ENCODE measurements at places on chromosomes 11 and 22. TPM values are rescaled to one million over a fixed set of nuclear protein-coding genes. Genes with fewer than 3 reads are reported as not detected.

The TENM4 gene
- total RNA-seq: not detected

The VPREB1 gene
- total RNA-seq: not detected

The LAYN gene
- not detected for total RNA-seq

The B3GAT1 gene
- total RNA-seq: not detected

The SLC6A5 gene
- total RNA-seq: not detected

The MS4A4A gene
- total RNA-seq: not detected

- no peak for DNase-seq
Observed at GRCh38 chr22:31625661-31626426, 36.2 kb downstream of the PISD start.

GRCh38 chr11:32858731-32859130, 29.0 kb downstream of the PRRG4 start:
- no peak for DNase-seq

- DNase-seq: no peak
Observed at GRCh38 chr22:37309211-37310074, 27.1 kb downstream of the CYTH4 start.

- no peak for DNase-seq
Observed at GRCh38 chr11:108916935-108917334, 252.1 kb downstream of the DDX10 start.

GRCh38 chr22:35643991-35644390, 4.3 kb upstream of the APOL6 start:
- no peak for DNase-seq

- DNase-seq: no peak
Observed at GRCh38 chr11:118056806-118057205, 20.1 kb upstream of the TMPRSS4 start.

DNA sequence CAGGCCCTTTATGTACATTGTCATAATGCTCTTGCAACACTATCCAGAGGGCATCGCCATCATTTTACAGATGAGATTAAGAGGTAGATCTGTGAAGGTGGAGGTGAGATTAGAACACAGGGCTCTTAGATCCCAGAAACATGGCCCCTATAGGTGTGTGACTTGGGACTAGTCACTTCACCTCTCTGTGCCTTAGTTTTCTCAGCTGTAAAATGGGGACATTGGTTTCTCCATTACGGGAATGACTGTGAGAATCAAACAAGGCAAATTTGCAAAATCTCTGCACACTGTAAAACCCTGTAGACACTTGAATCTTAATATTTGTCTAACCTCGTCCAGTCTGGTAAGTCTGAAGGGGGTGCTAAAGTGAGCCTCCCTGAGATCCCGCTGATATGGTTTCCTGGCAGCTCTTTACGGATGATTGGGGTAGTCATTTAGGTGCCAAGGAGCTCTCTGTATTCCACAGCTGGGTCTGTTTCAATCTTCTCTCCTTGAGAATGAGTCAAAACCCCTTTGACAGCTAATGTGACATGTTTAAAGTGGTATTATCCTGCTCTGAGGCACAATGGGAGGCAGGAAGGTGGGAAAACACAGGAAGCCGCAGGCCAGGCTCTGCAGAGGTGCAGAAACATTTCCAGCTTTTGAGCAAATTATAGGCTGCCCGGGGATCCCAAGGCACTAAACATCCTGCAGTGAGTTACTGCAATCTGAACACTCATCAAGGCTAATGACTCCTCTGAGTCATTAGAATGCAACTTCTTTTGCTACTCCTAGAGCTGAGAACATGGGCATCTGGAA, 140.8 kb downstream of the CCDC81 start:
- no peak for DNase-seq

Measured in HepG2 (cell line).